Naive thymus-derived CD8-positive, alpha-beta T cell (primary cell): ENCODE measurements at places on chromosomes 7 and 10.

DNA sequence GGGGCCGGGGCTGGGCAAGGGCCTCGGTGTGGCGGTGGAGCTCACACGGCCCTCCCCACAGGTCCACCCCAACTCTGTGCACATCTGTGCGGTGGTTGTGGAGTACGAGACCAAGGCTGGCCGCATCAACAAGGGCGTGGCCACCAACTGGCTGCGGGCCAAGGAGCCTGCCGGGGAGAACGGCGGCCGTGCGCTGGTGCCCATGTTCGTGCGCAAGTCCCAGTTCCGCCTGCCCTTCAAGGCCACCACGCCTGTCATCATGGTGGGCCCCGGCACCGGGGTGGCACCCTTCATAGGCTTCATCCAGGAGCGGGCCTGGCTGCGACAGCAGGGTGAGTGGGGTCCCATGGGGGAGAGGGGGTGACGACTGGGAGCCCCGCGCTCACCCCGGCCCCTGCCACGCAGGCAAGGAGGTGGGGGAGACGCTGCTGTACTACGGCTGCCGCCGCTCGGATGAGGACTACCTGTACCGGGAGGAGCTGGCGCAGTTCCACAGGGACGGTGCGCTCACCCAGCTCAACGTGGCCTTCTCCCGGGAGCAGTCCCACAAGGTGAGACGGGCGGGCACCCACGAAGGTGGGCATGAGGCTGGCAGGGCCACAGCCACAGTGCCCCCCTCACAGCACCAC is 8.8 kb downstream of the TMEM120A start:
- no peak for DNase-seq

- DNase-seq: no peak
Measured at GRCh38 chr7:81300753-81301152, 381.9 kb upstream of the SEMA3C start.

DNA sequence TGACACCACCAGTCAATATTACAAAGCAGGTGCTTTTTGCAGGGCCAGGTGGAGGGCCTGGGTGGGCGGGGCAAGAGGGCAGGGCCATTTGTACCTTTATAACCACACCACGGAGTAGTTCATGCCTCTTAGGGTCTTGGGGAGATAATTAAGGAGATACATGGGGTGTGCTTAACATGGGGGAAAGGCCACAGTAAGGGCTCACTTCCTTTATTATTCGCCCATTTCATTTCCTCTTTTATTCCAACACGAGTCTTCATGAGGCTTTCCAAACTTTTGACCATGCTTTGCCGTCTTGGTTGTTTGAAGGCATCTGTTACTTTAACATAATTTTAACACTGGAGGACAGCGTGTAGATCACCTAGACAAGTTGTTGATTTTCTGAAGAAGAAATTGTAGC is 33.3 kb upstream of the LYZL2 start:
- no peak for DNase-seq

DNA sequence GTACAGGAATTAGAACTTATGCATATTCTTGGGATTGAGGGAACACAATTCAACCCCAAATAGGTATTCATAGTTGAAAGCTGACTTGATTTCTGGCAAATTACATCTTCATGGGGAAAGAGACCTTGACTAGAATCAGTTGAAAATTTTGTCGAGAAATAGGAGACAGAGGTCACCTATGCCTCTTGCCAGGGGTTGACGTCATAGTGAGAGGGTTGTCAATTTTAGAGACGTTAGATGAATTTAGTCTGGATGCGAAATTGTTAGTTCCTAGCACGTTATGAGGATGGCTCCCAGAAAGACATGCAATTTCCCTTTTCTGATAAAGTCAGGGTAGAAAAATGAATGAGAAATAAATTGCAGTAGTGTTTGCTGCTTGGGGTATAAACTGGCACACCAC is 59.3 kb downstream of the SEC61G start:
- no peak for DNase-seq

DNA sequence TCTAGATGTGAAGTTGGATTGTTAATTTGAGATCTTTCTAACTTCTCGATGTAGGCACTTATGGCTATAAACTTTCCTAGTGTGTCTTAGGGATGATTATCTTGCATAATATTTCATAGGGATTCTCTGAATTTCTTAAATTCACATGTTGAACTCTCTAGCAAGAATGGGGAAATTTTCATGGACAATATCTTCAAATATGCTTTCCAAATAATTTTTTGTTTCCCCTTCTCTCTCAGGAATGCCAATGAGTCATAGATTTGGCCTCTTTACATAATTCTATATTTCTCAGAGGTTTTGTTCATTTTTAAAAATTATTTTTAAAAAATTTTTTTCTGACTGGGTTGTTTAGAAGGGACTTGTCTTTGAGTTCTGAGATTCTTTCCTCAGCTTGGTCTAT is 68.9 kb downstream of the MGAM2 start:
- DNase-seq: no peak

DNA sequence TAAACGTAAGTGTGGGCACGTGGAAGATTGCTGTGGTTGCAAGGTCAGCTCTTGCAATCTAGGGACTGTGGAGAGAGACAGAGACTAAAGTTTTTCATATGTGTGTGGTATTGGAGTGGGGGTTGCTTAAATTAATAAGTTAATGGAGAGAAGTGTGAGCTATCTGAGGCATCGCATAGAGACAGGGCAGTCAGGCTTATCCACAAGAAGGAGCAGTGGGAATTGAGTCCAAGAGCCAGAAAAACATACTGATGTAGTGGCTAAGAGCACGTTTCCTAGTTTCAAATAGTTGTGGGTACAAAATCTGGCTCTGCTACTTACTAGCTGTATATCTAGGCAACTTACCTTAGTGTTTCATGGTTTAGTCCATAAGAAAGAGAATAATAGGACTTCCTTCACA is 65.8 kb downstream of the SORCS3 start:
- no peak for DNase-seq

DNA sequence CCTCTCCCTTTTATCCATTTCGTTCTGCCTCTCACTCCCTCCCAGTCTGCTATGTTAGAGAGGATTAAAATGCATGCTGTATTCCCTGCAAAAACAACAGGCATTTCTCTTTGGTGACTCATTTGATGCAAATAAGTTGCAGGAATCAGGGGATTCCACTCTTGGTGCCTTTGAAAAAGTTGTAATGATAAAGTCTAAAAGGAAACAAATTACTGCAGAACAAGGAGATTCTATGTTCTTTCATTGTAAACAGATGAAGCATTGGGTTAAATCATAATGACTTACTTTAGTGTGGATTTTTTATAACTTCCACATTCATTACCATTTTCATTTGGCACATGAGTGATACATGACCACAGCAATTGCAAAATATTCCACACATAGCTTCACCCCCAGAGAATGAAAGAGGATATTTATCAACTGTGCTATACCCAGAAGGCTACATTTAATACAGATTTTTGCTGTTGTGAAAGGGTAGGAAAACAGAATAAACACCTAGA is 33.4 kb upstream of the ABLIM1 start:
- DNase-seq: no peak

GRCh38 chr10:97547962-97548361 is 24.6 kb upstream of the ANKRD2 start:
- DNase-seq: no peak
